Right cardiac atrium (tissue), 5 donors: ENCODE measurements at places on chromosomes 16 and 17.

GRCh38 chr16:14301169-14302030 lies 230.3 kb downstream of the MRTFB start:
- DNase-seq = peak; percentile 48

DNA sequence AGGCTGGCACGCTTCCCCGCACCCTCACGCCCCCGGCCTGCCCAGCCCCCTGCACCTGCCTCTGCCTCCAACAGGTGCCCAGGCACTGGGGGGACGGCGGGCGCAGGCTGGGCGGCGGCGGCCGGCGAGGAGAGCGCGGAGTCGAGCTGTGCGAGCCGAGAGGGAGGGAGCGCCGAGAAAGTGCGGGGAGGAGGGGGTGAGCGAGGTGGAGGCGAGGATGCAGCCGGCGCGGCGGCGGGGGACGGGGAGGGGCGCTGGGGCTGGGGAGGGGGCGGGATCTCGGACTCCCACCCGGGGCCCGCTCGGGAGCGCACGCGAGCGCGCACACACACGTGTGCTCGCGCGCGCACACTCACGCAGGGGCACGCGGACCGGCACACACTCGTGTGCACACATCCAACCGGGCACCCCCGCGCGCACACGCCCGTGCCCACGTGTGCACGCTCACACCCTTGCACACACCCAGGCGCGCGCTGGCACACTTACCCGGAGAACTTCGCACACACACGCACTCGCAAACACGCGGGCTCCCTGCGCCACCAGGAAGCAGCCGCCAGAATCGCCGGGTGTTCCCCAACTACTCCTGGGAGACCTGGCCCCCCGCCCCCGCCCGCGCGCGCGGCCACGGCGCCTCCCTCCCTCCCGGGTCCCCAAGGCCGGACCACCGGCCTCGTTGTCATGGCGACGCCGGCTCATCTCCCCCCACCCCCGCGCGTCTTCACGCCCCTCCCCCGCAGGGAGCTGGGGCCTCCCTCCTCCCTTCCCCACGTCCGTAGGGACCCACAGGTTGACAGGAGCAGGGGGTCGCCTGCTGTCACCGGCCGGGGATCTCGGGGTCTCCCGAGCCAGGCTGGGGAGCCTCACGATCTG lies at the start of gene DOC2A:
Gene DOC2A (minus strand): TSS at position 184 of the 870 bp plus-strand sequence. CDS start 805 bp downstream, outside the sequence.
- no peak for DNase-seq

GRCh38 chr16:84638231-84638806 lies 10.0 kb upstream of the KLHL36 start:
- no peak for DNase-seq

GRCh38 chr16:82301146-82301755 lies 131.2 kb upstream of the MPHOSPH6 start:
- no peak for DNase-seq

DNA sequence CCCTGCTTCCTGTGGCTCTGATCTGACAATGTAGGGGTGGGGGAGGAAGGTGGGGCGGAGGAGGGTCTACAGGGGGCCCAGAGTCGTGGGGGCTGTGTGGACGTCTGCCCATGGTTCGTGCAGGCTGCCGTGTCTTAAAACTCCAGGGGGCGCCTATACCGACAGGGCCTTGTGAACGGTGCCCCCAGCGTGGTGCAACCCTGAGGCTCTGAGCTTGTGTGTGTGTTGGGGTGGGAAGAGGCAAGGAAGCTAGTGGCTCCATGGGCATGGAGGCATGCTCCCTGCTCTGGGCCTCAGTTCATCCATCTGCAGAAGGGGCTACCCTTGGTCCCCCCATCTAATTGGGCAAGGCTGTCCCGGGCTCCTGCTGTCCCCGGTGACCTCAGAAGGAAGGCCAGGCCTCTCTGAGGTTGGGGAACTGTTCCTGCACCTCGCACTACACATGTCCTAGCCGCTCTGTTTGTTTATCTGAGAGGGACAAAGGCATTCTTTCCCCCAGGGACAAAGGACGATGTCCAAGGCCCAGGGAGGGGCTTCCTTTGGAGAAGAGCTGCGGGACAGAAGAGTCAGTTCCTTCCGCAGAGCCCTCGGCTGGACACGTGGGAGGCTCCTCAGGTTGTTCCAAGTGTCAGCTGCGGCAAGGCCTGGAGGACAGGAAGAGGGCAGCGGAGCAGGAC lies 13.5 kb downstream of the CA4 start:
- DNase-seq = no peak

DNA sequence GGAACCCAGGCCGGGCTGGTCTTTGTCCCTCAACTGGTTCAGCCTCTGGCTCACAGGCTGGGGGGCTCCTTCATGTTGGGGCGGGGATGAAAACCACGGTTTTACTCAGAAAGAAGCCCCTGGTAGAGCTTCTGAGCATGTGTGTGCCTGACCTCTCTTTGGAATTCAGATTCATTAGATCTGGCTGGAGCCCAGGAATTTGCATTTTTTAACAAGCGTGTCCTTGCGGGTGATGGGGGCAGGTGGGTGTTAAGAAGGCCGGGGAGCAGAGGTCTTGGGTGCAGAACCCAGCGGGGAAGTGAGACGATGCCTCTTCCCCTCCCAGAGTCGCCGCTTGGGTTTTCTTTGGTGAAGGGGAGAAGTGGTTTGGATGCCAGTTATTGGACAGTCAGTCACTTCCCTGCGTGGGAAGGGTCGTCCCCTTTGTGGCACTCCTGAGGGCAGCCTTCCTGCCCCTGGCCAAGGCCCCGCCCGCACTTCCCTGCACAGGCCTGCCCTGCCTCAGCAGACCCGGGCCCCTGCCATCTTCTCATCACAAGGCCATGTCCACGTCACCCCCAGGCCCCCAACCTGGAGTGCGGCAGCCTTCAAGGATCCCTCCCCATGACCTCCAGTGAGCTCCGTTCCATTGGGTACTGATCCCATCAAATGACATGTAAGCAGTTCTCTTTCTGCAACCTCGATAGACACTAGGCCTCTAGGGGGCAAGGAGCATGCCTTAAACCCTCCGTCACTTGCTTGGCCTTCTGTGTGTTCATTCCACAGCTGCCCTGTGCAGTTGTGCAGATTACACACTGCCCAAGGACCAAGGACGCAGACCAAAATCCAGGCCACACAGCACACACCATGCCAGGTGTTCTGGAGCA lies 177.7 kb upstream of the CIBAR2 start:
- DNase-seq = no peak
